ENCODE measurements at places on chromosomes 12 and 14. TPM values are rescaled to one million over a fixed set of nuclear protein-coding genes. Genes with fewer than 3 reads are reported as not detected.

FBLN5 gene
- 63.2 TPM for polyA plus RNA-seq

STON2 gene
- polyA plus RNA-seq, result 14.6 TPM

LRP1-AS gene
- polyA plus RNA-seq, result 1.7 TPM

SLC22A17 gene
- 46.9 TPM for polyA plus RNA-seq

SLC6A15 gene
- 1.8 TPM for polyA plus RNA-seq

SDR39U1 gene
- polyA plus RNA-seq, result 44.4 TPM

CLEC1B gene
- polyA plus RNA-seq, result 0.19 TPM

KRT71 gene
- 0.04 TPM for polyA plus RNA-seq

TPH2 gene
- 0.04 TPM for polyA plus RNA-seq

TXNDC16 gene
- polyA plus RNA-seq, result 12.7 TPM

All from large intestine (tissue), 12 donors.